ENCODE measurements at places on chromosomes 11 and 22.

GRCh38 chr11:7578276-7578955, 64.6 kb downstream of the PPFIBP2 start:
- no peak for DNase-seq

GRCh38 chr11:70111269-70112016, 33.3 kb downstream of the ANO1 start:
- DNase-seq: no peak

GRCh38 chr11:117144477-117145392, 648 bp downstream of the PAFAH1B2 start:
- DNase-seq: no peak

DNA sequence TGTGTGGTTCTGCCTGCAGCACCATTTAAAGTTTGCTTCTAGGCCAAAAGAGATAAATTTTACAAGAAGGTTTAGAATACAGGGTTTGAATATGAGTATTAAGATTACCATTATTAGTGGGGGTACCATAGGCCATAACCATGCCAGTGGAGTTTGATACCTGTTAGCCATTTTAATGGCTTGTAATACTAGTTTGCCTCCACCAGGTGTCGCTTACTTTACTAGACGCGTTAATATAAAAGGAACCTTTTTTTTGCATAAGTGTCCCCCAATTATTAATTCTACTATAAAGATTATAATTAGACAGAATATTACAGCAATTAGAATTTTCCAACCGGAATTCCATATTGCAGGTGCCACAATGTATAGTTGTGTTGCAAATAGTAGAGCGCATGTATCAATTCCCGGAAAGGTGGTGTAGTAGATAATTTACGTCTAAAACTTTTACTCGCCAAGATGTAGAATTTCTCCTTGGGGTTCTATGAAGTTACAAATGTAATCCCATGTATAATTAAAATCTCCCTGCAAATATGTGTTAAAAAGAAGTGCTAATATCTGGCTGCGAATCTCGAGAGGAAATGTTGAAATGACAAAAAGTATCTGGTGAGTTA, 16.1 kb downstream of the MS4A6E start:
- peak; percentile 20 for DNase-seq

DNA sequence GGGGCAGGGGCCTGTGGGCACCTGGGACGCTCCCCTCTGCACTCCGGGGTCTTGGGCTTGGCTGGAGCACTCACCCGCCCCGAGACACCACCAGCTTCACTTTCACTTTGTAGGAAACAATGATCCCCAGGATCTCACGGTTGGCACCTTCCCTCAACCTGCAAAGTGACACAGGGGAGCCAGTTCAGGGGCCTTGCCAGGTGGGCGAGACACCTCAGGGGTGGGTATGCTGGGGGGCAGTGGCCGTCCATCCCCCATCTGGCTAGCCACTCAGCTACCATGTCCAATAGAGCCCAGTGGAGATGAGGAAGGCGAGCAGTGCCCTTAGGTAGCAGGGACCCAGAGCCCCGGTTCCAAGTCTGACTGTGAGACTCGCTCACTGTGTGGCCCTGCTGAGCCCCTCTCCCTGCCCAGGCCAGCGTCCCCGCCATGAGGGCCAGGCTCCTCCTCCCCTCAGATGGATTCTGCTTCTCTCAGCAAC, 32.3 kb downstream of the TPBGL start:
- no peak for DNase-seq

GRCh38 chr22:36946421-36947158, 33.2 kb downstream of the CSF2RB start:
- DNase-seq: no peak

- no peak for DNase-seq
Measured at GRCh38 chr11:60288531-60288930, 8.1 kb downstream of the MS4A4A start.

GRCh38 chr11:114553642-114554041, 6.0 kb downstream of the NXPE1 start:
- no peak for DNase-seq

DNA sequence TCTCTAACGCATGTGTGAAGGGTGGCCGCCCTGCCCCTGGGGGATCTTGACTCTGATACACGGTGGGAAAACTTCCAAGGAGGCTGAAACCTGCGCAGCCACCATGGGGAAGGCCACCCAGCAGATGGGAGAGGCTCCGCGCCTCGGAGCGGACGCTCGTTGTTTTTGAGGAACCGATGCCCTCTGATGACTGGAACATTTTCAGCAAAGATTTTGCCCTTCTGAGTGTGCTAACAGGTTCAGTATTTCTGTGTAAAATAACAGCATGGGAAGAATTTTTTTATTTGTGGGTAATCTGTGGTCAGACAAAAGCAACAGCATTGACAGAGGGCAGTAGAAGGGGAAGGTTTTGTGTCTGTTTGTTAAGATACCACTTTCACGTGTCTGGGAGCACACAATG, 16.7 kb downstream of the MB start:
- DNase-seq: no peak

- DNase-seq: no peak
Measured at GRCh38 chr22:43753688-43754087, 58.4 kb downstream of the EFCAB6 start.

- DNase-seq: peak; percentile 90
Measured at GRCh38 chr11:109486129-109486528, 64.1 kb downstream of the C11orf87 start.

DNA sequence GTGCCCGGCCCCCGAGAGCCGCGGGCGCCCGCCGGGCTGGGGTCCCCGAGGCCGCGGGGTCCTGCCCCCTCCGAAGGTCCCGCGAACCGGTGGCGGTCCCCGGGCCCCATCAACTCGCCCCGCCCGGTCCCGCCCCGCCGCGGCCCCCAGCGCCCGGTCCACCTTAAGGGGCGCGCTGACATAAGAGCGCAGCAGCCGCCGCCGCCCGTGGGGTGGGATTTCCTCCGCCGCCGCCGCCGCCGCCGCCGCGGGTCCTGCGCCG, at the start of gene ZDHHC8:
TSS of gene ZDHHC8 (plus strand) at position 208 of the 262 bp plus-strand sequence. CDS start 144 bp downstream, outside the sequence.
- no peak for DNase-seq

GRCh38 chr22:36981247-36981775, 37.9 kb downstream of the TST start:
- DNase-seq: no peak

DNA sequence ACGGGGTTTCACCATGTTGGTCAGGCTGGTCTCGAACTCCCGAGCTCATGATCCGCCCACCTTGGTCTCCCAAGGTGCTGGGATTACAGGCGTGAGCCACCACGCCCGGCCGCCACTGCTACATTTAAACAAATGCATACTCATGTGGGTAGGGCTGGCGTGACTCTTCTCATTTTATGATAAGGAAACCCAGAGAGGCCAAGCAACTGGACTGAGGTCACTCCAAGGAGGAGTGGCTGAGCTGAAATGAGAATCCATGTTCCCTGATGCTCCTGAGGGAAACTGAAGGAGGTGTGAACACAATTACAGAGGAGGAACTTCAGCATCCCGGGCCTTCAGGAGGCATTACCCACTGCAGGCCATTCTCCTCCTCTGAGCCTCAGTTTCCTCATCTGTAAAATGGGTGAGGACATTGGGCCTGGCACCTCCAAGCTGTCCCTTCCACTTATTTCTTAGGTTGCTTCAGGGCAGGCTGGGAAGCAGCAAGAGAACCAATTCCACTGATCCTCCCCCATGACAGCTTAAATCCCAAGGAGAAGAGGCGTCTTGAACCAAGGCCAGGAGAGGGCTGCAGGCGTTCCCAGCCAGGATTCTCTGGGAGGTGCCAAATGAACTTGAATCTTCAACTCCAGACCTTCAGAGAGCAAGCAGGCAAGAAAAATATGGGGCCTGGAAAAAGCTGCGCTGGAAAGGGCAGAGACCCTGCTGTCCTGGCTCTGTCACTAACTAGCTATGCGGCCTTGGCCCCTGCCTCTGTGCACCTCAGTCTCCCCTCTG, 2.9 kb downstream of the TST start:
- DNase-seq: no peak

DNA sequence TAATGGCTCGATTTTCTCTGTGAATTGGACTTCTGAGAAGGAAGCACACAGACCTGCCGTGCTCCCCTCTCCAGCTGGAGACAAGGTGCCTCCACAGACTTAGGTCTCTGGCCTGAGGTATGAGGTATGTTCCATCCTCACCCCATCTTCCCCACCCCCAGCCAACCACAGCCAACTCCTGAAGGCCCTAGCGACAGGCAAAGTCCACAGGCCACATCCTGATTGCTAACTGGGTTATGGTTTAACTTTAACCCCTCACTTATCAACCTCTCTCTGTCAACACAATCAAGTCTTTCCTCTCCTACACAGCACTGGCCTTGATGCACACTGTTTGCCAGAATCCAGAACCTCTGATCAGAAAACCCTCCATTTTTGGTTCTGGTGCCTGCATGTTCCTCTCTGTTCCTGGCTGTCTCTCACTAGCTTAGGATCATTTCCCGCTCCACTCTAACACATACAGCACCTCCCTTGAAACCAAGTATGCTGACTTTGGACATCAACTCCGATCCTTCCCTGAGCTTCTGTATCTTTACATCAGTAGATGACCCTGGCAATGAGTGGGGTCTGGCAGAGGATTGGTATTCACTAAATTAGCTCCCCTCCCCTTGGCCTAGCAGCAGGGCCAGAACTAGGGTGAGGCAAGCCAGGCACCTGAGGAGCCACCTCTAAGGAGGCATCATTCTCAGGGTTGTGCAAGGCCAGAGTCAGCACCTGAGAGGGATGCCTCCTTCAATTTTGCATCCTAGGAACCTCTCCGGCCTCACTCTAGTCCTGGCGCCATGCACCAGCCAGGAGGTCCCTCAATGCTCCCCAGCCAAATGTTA, 22.0 kb downstream of the JAML start:
- no peak for DNase-seq

DNA sequence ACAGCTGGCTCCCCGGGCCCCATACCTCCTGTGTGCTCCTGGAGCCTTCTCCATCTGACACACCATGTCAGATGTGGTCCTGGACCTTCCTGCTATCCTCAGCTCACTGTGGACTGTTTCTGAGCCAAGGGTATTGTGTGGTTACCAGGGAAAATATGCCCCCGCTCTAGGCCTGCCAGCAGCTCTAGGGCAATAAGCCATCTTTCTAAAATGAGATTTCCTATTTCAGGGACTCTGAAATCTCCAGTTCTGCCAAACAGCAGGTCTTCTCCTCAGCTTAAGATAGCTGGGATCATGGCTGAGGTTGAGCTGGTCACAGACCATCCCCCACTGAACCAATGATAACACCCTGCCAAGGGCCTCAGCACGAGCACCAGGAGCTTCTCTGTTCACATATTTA, 227.6 kb downstream of the ST3GAL4 start:
- no peak for DNase-seq

DNA sequence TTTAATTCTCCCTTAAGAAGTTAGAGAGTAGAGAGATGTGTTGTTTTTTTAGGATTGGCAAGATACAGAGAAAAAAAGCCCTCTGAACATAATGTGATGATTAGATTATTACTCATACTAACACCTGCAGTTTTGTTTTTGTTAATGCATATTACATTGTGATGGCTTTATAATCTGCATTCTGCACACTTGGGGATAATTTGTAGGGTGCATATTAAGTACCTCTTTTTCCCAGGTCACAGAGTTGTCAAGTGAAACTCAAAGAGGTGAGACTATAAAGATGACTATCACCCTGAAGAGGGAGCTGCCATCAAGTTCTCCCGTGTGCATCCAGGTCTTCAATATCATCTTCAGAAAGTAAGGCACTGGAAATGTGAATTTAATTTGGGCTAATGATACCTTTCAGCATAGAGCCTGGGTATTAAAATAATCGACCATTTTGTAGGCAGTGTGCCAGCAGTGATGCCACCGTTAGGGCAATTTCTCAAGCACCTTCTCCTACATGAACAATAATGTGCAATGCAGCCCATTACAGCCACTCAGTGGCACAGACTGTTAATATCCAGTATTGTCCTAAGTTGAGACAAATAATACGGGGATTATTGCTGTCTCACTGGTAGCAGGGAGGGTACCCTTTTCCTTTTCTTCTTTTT, 16.2 kb downstream of the PIWIL4 start:
- DNase-seq: no peak

GRCh38 chr11:120710354-120711131, 199.0 kb downstream of the GRIK4 start:
- no peak for DNase-seq

DNA sequence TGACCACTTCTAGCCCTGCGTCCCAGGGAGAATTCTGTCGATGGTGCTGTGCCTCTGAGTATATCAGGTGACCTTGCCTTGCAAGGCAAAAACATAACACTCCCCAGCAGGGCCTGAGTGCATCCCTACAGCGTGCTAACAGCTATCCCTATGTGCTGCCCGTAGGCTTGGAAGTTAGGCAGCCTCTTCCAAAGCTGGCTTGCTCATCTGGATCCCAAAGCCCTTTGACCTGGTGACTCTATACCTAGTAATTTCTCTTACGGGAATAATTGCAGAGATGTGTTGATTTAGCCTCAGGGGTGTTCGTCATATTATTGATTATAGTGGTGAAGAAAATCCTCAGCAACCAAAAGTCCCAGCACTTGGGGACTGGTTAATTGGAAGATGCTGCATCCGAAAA, 32.6 kb upstream of the CRYBB3 start:
- DNase-seq: no peak

- peak; percentile 22 for DNase-seq
Measured at GRCh38 chr22:26883393-26883792, 226.0 kb downstream of the MIAT start.

- DNase-seq: no peak
Measured at GRCh38 chr22:48869161-48869560, 958.5 kb downstream of the BRD1 start.

DNA sequence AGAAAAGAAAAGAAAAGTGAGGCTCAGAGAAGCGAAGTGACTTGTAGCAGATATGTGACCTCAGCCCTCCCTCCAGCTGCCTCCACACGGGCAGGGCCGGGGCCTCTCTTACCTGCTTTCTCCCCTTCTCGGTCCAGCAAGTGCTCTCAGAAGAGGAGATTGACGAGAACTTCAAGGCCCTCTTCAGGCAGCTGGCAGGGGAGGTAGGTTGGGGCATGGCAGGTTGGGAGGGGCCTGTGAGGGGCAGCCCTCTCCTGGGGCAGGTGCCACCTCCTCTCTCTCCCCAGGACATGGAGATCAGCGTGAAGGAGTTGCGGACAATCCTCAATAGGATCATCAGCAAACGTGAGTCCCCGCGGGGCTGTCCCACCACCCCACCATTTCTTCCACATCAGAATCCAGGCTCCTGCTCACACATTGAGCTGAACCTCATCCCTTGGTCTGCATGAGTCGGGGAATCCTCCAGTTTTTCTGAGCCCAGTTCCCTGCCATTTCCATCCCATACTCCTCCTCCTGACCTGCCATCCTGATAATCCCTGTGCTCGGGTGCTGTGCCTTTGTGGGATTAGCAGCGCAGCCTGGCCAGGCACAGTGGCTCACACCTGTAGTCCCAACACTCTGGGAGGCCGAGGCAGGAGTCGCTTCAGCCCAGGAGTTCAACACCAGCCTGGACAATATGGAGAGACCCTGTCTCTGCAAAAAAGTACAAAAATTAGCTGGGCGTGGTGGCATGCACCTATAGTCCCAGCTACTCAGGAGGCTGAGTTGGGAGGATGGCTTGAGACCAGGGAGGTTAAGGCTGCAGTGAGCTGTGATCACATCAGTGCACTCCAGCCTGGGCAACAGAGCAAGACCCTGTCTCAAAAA, 26.4 kb downstream of the CAPN1 start:
- DNase-seq: no peak

GRCh38 chr11:129248618-129249017, 56.5 kb upstream of the ARHGAP32 start:
- DNase-seq: no peak
